Stimulated activated CD8-positive, alpha-beta memory T cell treated with anti-CD3 and anti-CD28 coated beads, Interleukin-7, amount 100 ng/mL, for 1 hour (primary cell): ENCODE measurements at places on chromosomes 3 and 15.

DNA sequence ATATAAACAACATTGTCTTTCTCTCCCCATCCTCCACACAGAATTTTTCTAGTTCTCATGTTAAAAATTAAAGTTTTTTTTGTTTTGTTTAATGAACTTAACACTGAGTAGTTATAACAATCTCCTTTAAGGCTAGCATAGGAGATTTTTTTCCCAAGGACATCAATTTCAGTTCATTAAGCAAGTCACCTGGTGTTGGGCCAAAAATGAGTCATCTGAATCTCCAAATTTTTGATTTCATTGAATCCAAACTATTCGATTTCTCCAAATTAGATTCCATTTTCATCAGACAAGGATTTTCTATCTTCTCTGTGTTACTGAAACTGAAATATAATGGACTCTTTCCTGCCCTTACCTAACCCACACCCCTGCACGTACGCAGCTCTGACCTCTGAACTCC, 631.4 kb upstream of the MDFIC2 start:
- no peak for DNase-seq

DNA sequence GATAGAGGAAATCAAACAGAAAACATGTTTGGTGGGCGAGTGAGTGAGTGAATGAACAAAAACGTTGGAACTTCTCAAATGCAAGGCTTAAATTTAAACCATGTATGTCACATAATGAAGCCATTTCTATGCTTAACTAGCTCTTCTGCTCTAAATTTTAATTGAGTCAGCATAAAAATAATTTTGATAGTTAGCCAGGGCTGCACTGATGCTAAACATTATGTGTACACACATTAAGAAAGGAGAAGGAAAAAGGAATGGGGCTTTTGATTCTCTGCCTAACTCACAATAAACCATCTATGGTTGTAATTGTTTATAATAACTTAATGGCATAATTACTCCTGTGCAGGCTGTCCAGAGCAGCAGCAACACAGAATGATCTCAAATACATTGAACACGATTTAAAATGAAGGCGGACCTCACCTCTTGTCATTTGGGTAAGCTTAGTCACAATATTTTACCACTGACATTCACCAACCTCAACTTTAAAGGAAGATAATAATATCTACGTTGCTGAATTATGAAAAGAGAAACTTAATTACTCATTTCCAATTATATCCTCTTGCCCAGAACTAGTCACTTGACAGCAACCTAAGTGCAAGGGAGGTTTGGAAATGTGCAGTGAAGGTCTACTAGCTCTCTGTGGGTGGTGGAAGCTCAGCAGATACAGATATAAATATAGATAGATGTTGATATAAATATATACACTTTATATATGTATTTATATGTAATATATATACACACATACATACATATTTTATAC, 318.4 kb upstream of the TRIM42 start:
- DNase-seq: no peak

- DNase-seq: no peak
Observed at GRCh38 chr15:81288040-81288439, 35.9 kb downstream of the STARD5 start.

- no peak for DNase-seq
Observed at GRCh38 chr15:29322415-29322814, 52.8 kb upstream of the NSMCE3 start.

DNA sequence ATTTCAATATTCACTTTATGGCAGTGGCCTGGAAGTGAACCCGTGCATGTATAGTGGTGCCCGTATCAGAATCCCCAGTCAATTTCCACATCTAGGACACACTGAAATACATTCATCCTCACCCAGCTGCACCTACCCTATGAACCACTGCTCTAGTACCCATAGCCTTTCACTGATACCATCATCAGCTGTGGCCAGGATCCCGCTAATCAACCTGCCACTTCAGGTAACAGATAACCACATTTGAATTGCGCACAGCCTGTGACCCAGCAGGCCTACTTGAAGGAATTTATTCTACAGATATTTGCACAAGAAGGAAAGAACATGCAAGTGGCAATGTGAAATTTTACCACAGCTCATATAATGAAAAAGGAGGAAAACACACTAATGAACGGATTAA, 161.0 kb upstream of the CCDC54 start:
- DNase-seq: no peak

- DNase-seq: no peak
Observed at GRCh38 chr15:27043770-27044169, 72.8 kb downstream of the GABRG3 start.

GRCh38 chr3:128470134-128470899, 3.6 kb upstream of the DNAJB8 start:
- DNase-seq: no peak

DNA sequence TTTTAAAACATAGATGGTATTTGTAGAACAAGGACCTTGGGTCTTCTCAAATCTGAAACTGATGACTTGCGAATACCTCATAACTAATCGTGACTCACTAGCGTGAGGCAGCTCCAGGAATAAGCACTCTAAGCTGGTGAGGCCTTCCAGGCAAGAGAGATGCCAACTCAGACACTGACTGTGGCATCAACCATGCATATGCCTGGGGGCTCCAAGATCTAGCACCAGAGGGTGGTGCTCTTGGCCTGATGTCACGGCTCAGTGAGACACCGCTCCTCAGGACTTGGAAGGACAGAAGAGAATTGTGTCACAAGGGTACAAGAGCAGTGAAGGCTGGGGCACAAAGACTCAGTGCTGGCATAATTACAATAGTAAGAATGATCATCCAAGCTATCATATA, 125.0 kb upstream of the TRIM42 start:
- no peak for DNase-seq

GRCh38 chr15:88897456-88898194, 2.3 kb upstream of the HAPLN3 start:
- DNase-seq: peak; percentile 28

DNA sequence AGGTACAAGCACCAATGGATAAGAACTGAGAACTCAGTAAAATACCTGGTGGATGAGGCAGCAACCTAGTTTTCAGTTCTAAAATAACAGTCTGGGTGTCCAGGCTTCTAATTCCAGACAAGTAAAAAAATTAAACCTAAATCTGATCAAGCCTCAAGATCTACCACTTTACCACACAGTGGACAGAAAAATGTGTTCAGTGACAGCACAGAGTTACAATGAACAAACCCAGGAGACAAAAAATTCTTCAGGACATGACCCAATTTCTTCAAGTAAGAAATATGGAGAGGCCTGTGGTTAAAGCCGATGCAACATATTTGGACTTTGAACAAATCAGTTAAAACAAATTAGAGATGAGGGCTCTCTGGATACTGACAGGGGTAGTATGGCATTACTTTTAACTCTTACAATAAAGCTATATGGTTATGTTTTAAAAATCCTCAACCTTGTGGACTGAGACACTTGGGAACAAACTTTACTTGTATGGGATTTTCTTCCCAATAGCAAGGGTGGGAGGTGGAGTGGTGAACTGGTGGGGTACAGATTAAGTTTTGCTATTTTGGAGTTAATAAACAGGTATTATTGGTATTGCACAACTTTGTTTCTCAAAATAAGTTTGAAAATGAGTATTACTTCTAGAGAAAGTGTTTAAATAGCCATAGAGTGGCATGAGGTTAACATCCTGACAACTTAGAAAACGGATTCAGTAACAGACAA, 14.2 kb downstream of the CCNL1 start:
- no peak for DNase-seq

- no peak for DNase-seq
Observed at GRCh38 chr15:52858782-52859176, 68.6 kb upstream of the ONECUT1 start.

- no peak for DNase-seq
Observed at GRCh38 chr3:141384157-141384556, 15.9 kb downstream of the ZBTB38 start.

DNA sequence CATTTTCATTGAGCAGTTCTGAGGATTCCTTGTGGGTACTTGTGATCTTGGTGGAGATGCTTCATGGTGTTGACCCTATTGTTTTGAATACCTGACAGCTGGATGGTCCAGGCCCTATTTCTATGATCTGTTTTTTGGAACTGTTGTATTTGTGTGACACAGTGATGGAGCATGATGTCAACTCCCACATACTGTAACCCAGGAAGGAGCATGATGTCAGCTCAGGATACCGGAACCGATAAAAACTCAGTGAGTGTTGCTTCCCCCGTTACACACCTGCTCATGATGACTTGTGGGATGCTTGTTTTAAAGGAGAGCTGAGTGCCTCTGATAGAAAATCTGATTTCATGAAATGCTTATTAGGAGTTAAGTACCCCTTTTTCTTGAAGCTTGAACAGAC, 45.1 kb downstream of the ZBTB38 start:
- no peak for DNase-seq

GRCh38 chr3:45640091-45640507, 45.5 kb downstream of the LIMD1 start:
- no peak for DNase-seq

GRCh38 chr3:53182764-53183355, 21.9 kb downstream of the PRKCD start:
- DNase-seq: no peak

GRCh38 chr15:64480891-64481290, 20.5 kb downstream of the ZNF609 start:
- DNase-seq: no peak

DNA sequence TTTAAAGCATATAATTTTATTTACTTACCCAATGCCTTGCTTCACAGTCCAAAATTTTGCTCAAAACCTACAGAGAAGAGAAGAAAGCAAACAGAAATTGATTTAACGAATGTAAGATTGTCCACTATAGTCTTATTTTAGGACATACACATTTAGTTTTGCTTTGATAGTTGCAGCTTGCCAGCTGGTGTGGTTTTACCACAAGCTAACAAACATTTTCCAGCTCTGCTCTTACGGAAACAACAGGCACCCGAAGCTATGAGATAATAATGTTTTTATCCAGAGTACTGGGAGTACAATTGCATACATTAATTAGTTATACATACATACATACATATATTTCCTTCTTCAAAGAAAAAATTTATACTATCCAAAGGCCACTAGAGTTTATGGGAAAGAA, 10.4 kb downstream of the BCL6 start:
- no peak for DNase-seq

DNA sequence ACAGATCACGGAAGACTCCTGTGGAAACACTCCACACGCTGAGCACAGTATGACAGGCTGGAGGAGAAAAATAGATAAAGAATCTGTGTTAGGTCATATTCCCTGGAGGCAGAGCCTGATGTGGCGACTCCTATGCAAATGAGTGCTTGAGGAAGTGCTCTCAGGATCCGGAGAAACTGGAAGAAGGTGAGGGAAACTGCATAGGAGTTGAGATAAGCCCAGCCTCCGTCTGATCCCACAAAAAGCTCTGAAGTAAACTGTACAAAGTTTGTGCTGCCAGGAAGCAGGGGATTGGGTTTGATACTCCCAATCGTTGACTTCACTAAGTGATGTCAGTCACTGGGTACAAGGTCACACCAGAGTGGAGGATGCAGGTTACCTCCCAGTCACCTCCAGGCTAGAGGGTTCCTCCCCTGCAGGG, 33.4 kb downstream of the OSBPL10 start:
- no peak for DNase-seq

DNA sequence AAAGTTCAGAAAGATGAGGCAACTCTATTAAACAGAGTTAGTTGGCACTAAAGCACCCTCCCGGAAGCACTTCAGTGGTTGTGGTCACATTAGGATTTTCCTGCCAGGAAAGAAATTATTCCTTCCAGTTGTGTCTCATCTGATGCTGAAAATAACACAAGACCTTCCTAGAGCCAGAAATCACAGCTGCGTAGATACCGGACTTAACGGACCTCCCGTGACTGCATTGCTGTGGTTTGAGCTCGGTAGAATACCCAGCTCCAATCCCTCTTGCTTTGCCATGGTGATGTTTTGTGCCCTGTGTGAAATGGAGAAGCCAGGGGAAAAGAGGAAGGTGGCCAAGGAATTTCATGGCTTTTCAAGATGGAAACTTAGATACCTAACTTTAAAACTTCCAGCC, 215.0 kb upstream of the IGF1R start:
- no peak for DNase-seq

- DNase-seq: no peak
Observed at GRCh38 chr15:89205991-89206585, 15.3 kb downstream of the RLBP1 start.

DNA sequence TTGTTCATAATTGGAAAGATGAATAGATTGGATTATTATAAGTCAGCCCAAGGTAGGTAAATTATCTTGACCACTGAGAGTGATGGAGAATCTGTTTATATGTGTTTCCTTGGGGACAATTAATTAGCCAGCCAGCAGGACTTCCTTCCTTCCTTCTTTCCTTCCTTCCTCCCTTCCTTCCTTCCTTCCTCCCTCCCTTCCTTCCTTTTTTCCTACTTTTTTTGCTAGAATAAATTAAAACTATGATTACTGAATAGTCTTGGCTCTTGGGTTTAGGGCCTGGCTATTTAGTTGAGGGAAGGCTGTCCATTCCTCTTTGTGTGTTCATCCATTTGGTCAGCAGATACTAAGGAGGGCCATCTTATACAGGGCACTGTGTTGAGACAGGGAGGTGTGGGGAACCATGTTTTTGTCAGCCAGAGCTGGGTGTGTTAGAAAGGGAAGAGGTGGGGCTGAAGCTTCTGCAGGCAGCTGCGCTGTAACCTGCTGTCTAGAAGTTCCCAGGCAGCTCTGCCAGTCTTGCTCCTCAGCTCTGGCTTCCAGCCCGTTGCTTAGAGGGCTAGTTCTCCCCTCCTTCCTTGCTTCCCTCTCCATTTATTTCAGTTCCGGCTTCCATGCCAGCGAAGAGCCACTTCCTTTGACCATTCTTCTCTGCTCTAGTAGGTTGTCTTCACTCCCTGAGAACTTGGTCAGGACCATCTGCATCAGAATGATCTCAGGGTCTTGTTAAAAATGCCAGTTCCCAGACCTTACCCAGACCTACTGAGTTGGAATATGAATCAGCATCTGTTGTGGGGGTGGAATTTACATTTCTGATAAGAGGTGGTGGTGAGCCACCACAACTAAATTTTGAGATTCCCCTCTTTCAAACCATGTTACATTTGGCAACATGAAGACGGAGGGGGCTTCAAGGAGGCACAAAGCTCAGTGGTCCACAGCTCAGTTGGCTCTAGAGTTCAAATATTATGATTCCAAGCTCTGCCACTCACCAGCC, 113.9 kb downstream of the DGKG start:
- no peak for DNase-seq

DNA sequence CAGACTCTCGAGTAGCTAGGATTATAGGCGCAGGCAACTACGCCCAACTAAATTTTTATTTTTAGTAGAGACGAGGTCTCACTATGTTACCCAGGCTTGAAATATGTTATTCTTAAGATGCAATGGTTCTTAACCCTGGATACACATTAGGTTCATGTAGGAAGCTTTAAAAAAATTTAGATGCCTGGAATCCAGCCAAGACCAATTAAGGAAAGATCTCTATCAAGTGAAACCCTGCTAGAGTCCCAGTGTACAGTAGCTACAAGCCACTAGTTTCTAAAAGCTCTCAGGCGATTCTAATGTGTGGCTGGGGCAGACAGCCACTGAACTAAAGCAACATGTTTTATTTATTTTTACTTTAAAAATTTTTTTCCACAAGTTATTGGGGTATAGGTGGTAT, 33.2 kb downstream of the TRIM69 start:
- no peak for DNase-seq

DNA sequence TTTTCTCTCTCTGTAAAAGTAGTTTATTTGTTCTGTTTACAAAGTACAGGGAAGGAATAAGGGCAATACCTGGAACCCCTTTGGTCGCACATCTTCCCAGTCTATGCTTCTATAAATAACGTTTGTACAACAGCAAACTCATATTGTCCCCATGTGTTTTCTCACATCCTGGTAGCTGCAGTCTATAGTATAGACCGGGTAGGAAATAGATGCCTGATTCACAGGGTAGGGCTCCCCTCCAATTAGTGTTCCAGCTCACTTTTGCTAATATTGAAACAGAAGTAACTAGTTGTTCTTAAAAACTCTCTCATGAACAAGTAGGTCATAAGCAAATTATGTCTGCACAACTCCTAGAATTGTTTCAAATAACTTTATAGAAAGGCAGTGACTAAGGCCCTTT, 17.7 kb downstream of the ATG7 start:
- DNase-seq: no peak
